ENCODE measurements at places on chromosomes 13 and 19. TPM values are rescaled to one million over a fixed set of nuclear protein-coding genes. Genes with fewer than 3 reads are reported as not detected.
A peak's percentile ranks its signal among the peaks of the same experiment; 100 is the strongest.

ATP4B gene
- not detected for total RNA-seq

- DNase-seq: no peak
These were observed 2.5 kb upstream of the CILP2 start for GRCh38 chr19:19535311-19536191.

DNA sequence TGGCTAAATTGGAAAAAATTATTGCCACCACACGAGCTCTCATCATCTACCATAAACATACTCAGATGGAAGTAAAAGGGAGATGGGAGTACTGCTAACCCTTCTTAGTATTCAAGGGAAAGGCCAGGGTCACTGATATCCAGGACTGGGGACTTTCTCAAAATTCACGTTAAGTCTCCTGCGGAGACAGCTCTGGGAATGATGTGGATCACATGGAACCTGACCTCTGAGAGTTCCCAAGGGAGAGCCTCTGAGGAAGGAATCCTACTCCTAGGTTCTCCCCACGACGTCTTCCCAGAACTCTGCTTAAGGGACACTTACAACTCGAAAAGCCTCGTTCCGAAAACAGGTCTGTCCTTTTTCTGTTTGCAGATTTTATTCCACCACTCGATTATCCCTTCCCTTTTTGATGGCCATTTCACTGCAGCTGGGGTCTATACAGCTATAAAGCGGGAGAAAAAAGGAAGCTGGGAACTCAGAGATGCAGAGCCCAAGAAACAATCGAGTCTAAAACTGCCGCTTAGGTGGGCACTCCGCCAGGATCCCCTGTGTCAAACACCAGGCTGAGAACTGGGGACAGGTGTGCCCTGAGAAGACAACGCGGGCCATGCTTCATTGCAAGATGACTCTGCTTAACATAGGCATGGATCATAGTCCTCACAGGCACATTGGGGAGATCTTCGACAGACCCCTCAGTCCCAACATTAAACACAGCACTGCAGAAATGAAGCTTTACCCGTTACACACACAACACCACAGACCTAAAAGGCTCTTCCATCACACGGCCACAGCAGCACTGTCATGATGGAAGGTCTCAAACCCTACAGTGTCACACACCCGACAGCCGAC lies 823 bp upstream of the ZNF567 start:
- DNase-seq: no peak

DNA sequence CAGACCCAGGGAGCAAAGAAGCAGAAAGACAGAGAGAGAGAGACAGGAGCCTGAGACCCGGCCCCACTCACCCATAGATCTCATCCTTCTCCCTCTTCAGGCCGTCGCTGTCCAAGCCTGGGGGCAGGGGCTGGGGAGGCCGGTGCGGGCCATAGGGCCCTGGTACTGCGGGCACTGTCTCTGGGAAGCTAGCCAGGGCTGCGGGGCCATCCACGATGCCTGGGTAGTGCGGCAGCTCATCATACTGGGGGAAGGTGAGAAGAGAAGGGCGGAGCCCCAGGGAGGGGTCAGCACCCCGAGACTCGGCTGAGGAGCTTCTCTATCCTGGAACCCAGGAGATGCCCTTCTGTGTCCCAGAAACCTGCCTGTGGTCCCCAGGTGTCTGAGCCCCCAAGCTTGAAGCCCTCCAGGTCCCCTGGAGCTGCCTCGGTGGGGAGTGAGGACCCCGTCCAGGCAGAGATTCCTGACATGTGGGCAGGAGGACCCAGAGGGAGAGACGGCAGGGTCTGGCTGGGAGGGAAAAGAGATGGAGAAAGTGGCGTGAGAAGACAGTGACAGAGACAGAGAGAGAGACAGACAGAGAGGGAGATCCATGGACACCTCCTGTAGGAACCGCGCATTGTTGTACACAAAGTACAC lies 2.1 kb downstream of the MEIS3 start:
- DNase-seq: no peak

GRCh38 chr19:42281146-42281826 lies 12.2 kb downstream of the CIC start:
- DNase-seq: peak; percentile 61

TTC9B gene
- total RNA-seq: not detected

STXBP2 gene
- 83.0 TPM for total RNA-seq

- no peak for DNase-seq
These were observed 110.3 kb upstream of the IPO5 start for GRCh38 chr13:97843189-97843588.

- DNase-seq: no peak
These were observed 265.2 kb upstream of the MAB21L1 start for GRCh38 chr13:35741657-35742056.

DNA sequence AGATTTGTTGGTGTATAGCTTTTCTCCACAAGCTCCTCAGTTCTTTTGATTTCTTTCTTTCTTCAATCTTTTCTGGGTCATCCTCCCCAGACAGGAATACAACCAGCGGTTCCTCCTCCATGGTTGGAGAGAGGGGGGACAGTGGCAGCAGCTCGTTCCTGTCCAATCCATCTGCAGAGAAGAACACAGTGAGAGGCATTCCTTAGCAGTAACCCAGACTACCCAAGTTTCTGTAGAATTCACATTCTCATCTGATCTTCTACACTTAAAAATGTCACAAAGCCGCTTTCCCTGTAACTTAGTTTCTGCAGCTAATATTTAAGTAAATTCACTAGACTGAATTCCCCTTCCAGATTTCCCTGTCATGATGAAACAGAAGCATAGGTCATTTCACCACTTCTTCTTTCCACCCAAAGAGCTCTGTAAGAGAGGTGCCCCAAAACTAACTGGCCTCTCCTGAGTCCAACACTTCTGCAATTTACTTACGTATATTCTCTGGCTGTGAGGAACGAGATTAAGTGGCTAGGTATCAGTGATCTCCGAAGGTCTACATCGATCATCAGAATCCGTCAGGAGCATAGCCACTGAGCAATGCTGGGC lies 171.9 kb downstream of the TBC1D4 start:
- DNase-seq: no peak

DNA sequence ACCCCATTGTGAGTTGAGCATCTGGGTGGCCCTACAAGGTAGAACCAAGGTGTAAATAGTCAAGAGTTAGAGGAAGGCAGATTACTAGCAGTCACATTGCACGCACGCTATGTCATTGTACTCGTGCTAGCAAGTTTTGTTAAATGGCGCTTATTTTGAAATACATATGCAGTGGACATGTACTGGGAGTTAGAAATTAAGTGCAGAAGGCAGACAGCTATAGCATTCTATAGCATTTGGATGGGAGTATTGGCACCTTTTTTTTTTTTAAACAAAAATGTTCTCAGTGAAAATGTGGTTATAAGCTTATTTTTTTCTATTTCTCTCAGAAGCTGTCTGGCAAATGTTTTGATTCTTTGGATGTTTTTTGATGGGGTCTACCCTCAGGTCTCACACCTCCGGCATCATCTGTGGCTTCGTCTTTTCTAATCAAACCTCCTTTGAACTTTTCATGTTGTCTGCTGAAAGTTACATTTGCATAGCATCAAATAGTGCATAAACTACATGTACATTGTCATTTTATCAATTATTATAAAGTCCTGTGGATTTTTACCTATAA lies 68.1 kb downstream of the ARHGEF7 start:
- no peak for DNase-seq

DNA sequence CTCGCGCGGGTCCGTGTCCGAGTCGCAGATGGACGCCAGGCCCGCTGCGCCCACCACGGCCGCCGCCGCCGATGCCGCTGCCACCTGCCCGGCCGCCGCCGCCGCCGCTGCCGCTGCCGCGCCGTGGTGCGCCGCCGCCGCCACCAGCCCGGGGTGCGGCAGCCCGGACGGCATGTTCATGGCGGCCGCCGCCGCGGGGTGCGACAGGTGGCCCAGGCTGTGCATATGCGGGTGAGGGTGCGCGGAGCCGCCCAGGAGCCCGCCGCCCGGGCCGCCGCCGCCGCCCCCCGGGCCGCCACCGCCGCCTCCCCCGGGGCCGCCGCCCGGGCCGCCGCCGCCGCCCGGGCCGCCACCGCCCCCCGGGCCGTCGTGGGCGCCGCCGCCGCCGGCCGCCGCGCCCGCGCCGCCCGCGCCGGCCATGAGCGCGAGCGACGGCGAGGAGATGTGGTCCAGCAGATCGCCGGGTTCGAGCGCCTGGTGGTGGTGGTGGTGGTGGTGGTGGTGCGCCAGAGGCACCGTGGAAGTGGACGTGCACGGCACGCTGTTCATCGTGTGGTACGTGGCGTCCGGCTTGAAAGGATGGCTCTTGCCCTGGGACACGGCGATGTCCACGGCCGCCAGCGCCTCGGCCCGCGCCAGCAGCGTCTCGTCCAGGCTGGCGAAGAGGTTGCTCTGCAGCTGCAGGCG lies 1.3 kb downstream of the POU4F1 start:
- peak; percentile 27 for DNase-seq

- DNase-seq: no peak
These were observed 6.8 kb downstream of the FIZ1 start for GRCh38 chr19:55592391-55593090.

CPB2 gene
- total RNA-seq: not detected

DNA sequence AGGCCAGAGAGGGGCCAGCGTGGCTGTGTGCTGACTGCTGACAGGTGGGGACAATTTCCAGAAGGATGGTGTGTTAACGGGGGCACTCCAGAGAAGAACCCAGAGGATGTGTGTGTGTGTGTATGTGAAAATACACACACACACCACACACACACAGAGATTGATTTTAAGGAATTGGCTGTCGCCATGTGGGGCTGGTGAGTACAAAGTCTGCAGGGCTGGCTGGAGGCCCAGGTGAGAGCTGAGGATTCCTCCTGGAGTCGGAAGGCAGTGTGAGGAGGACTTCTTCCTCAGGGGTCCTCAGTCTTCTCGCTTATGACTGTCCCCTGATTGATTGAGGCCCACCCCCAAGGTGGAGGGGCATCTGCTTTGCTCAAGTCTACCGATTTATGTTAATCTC lies 7.6 kb upstream of the GJB6 start:
- no peak for DNase-seq

WDR88 gene
- total RNA-seq: not detected

GRCh38 chr19:15210323-15210781 lies 9.6 kb upstream of the NOTCH3 start:
- no peak for DNase-seq
